ENCODE measurements at places on chromosomes 5 and 9. TPM values are rescaled to one million over a fixed set of nuclear protein-coding genes. Genes with fewer than 3 reads are reported as not detected.
A peak's percentile ranks its signal among the peaks of the same experiment; 100 is the strongest.

DNA sequence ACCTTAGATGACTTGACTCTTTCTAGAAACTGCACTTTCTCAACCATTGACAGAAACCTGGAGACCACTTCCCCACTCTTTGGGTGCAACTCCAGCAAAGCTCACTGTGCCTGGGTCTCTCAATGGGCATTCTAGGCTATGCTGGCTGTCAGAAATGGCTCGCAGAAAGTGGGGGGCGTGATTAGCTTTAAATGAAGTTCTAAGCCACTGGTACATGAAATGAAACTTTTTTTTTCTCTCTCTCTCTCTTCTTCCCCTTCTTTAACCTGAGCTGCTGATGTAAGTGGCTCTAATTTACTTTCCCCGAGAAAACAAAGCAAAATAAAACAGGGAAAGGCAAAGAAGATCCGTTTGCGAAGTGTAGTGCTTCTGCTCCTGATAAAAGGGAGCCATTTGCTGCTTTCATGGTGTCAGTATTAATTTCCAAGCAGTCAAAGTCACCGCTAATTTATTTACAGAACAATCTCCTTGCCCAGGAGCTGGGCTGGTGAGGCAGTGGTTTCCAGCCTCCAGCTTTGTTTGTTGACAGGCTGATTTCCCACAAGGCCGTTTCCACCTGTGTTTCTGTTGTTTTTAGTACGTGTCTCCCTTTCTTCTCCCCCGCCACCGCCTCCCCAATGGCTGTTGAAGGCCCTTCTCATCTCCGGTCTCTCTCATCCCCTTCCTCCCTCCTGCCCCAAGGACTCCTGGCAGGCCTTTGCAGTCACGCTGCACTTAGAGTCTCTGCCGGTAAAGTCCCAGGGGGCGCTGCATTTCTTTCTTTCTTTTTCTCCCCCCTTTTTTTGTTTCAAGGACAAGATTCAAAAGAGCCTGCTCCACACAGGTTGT, 422.9 kb downstream of the EBF1 start:
- DNase-seq: no peak

DNA sequence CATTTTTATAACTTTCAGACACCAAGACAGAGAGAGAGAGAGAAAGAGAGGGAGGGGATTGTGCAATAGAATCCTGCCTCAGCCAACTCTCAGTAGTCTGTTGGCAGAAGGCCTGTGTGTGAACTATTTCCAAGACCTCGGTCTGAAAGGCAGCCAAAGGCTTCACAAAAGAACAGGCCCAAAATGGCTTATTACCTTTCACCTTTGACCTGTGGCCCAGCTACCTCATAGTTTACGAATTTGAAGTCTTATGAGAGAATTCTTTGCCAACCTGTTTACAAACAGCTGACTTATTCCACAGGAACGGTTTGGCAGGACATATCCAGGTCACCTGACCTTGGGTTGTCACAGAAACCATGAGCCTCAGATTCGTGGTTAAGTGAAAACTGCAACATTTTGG, 48.6 kb downstream of the NR2F1-AS1 start:
- DNase-seq: peak; percentile 85

DNA sequence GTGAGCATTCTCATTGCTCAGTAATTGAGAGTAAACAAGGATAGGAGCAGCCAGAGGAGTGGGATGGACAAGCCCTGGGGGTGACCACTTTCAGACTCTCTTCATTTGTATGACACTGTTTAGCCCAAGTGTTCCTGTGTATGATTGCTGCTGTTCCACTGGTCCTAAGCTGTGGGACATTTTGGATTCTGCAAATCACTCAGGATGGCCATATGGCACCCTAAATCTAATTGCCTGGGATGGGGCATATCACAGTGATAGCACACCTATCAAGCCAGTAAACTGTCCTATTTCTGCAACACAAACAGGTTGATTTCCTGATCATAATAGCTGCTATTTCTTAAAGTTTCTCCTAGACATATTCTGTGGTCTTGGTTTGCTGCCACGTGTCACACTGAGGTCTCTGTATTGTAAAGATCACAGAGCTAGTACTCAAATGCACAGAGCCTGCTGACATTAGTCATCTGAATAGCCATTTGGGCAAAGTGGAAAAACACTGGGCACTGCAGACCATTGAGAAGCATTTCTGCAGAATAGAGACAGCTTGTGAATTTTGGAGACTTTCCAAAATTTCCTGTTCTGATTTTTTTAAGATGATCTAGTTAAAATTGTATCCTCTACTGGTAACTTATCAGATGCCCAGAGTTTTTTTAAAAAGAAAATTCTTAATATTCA, 320.2 kb downstream of the RFX3 start:
- no peak for DNase-seq

GRCh38 chr5:167720676-167721260, 570.7 kb upstream of the WWC1 start:
- no peak for DNase-seq

GRCh38 chr5:17910318-17910717, 276.1 kb downstream of the TAF11L14 start:
- no peak for DNase-seq

Gene UNC13B
- polyA plus RNA-seq: 23.1 TPM

DNA sequence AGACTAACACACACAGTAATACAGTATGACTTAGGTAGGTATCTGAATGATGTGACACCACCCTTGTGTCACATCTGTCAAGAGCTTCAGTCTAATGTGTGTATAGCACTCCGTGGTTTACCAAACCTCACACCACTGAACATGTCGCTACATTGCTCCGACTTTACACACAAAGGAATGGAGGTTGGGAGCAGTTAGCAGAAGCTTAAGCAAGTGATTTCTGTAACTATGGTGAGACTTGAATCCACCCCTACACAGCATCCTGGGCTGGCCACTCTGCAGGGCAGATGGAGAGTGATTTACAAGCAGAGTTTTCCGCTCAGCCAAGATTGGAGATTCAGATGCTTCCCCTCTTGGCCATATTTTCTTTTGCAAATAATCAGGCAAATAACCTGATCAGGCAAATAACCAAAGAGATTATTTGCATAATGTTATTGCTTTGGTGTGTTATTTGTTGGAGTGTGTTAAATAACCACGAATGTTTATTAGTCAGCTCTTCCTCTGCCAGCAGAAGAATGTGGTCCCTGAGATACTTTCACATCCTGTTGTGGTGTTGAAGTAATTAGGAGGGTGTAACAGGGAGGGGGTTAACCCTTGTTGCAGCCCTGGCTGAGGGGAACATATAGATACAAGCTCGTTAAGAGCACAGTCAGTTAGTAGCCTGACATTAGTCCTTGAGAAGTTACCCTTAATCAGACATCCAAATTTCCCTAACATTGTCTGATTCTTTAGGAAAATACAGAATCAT, 92.8 kb downstream of the SNX18 start:
- DNase-seq: no peak

GRCh38 chr9:130054325-130054786, 650 bp downstream of the GPR107 start:
- DNase-seq: no peak

DNA sequence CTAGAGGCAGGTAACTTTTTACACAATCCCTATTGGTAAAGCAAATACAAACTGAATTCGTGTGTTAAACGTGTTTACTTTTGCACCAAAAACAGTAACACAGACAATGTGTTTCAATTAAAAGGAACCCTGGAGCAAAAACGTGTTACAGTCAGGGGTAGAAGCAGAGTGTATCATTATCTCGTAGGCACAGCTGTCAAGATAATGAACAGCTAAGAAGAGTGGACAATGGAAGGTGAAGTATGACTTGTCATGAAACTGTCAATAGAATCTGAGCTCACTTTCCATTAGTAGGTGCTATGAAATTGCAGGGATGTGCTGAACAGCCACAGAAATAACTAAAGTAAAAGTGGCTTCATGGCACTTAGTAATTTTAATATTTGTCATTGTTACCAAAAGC, 1229.8 kb upstream of the WWC1 start:
- no peak for DNase-seq

DNA sequence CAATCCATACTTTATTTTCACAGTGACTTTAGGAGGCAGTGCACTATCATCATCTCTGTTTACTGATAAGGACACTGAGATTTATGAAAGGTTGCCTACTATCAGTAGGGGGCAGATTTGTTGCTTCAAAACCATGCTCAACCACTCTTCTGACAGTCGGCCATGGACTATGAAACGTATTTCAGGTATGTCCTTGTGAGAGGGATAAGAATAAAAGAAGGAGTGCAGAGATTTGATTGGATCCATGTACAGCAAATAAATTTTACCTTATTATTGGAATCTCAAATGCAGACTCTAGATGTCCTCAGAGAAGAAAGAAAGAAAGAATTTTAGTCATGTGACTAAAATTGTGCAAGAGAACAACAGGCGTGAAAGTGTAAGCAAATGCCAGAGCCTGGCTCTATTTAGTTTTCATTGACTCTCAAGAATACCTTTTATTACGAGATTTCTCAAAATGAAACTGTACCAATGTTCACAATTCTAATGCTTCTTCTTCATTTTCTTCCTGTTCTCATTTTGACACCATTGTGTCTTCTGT, 296.6 kb upstream of the RASA1 start:
- no peak for DNase-seq

DNA sequence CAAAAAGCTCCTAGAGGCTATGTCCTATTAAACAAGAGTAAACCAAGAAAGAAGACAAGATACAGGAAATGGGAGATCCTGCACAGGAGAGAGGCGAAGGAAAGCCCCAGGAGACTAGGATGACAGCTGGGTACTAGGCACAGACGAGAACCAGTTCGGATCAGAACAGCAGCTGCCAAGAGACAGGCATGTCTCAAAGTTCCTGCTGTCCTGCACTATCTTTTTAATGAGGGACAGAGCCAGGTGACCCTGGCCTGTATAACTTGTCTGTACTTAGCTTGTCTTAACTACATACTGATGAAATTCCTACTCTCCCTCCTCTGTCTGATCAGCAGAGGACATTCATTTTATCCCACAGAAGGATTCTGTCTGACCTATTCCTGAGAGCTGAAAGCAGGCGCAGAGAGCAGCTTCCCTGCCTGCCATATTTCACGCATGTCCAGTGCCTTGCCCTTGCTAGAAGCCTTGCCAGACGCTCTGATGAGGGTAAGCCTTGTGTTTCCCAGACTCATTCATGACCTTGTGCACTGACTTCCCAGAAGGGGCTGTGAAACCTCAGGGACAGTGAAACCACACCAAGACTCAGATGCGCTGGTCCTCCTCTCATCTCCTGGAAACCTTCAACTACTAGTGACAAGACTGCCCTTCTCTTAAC, 24.7 kb downstream of the TSC1 start:
- no peak for DNase-seq

- DNase-seq: no peak
These were observed 538.1 kb upstream of the MEF2C start for GRCh38 chr5:89421035-89421434.

Gene PCDHGA2
- polyA plus RNA-seq: 5.9 TPM
